Left renal pelvis (tissue), 4 donors: ENCODE measurements at places on chromosomes 16 and 17.

GRCh38 chr17:73824321-73824720, 180.1 kb upstream of the SDK2 start:
- no peak for DNase-seq

DNA sequence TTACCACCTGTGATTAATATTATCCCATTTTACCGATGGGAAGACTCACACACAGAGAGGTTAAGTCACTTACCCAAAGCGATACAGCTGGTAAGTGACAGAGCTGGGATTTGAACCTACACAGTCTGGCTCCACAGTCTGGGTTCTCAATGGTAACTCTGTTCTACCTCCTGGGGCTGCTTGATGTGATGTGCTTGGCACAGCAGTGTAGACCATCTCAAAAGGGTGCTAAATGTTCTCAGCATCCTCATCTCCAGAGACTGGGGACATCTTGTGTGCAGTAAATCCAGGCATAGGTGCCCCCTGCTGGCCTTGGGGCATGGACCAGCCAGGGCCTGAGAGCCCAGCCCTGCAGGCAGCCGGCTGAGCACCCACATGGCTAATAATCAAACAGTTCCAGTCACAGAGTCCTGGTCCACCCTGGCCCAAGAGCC, 15.4 kb upstream of the KATNB1 start:
- DNase-seq = no peak

- DNase-seq = peak; percentile 27
Observed at GRCh38 chr16:73878611-73879010, 418.0 kb upstream of the PSMD7 start.

GRCh38 chr17:58421711-58422110, 4.4 kb upstream of the RNF43 start:
- no peak for DNase-seq

DNA sequence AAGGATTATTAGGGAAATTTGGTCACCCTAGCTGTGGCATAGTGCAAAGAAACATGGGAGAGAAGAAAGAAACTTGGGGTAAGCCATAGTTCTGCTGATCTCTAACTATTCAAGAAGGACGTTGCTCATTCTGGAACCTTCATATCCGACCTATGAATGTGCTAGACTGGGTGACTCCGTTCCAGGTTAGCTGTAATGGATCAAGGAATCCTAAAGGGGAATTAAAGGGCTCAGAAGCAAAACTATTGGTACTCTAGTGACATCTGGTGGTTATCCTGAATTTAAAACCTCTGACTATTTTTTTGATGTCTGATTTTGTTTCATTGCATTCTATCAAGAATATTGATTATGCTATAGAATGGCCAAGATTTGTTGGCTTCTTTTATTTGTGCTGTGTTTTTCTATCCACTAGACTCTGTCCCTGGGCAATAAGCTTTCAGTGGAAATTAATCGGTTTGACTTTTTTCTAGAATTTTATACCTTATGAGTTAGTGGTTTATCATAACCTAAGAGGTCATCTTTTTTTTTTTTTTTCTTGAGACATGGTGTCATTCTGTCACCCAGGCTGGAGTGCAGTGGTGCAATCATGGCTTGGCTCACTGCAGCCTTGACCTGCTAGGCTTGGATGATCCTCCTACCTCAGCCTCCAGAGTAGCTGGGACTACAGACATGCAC, 19.5 kb downstream of the PCTP start:
- DNase-seq = no peak

DNA sequence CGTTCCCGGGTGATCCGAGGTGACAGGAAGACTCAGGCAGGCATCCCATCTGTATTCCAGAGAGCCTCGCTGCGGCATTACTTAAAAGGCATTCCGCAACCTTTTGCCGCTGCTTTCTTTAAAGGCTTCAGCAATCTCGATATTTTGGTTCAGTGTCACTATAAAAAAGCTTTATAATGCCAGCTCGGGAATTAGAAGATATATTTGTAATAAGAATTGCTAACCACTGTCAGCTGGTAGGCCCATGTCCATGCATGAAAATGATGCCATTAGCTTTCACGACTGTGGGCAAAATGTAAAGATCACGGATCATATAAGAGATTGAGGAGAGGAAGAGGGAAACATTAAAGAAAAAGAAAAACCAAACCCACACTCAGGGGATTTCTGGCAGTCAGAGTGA, 578.6 kb upstream of the CDH5 start:
- DNase-seq = no peak

DNA sequence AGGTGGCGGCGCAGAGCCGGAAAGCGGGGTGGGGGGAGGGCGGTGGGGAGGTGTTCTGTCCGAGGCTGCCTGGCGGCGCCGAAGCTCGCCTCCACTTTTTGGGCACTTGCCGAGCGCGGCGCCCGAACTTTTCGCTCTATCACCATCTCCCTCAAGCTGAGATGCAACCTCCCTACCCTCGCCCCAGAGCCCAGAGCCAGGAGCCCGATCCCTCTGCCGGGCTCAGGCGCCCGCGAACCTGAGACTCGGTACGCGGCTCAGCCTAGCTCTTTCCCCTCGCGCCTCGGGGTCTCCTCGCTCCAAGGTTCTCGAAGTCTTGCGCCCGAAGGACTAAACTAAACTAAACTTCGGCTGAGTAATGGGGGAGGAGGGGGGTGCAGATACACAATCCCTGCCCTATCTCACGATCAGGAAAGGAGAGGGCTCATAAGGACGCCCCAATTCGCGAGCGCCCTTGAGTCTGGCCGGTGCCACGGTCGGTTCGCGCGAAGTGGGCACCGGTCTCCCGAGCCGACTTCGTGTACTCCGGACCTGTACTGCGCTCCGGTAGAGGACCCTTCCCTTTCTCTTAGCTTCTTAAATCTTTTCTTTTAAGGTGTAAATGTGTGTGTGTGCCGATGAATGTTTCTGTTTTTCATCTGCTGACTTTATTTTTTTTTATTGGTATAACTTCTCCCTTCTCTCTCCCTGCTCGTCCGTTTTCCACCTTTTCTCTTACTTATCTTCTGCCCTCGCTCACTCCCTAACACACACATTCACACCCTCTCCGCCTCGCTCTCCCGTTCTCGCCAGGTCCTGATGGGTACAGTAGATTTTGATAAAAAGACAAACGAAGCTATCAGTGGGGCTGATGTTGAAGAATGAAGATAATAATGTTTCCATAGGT, 1.9 kb upstream of the SALL1 start:
- DNase-seq = no peak

DNA sequence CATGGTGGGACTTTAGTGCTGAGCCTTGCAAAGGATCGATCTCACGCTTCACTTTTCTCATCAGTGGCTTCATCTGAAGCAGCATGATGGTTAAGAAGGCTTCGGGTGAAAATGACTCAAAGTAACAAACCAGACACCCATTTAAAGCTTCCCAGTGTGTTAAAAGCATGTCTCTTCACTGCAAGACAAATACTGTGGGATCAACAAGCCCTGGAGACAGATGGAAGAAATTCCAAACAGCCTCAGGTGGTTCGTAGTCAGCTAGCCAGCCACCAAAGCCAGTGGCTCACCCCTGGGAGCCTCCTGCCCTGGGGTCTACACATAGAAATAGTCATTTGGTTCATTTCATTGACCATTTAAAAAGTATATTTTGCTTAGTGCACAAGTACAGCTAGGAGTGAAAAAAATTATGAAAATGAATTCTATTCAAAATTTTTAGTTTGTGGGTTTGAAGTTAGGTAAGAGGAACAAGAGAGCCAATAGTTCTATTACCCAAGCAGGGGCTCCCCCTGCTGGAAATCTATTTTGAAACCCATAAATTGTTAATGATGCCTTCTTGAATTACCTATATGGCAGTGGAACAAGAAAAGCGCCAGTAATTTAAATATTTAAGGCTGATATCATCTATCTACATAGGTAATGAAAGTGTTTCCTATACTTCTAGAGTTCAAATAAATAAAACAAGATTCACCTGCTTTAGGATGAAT, 51.6 kb downstream of the PMP22 start:
- DNase-seq = no peak

- no peak for DNase-seq
Observed at GRCh38 chr17:29612404-29613280, 10.1 kb downstream of the CORO6 start.

- no peak for DNase-seq
Observed at GRCh38 chr17:62868008-62868407, 59.9 kb upstream of the MARCHF10 start.

GRCh38 chr17:60296177-60296576, 95.8 kb downstream of the USP32 start:
- DNase-seq = no peak

DNA sequence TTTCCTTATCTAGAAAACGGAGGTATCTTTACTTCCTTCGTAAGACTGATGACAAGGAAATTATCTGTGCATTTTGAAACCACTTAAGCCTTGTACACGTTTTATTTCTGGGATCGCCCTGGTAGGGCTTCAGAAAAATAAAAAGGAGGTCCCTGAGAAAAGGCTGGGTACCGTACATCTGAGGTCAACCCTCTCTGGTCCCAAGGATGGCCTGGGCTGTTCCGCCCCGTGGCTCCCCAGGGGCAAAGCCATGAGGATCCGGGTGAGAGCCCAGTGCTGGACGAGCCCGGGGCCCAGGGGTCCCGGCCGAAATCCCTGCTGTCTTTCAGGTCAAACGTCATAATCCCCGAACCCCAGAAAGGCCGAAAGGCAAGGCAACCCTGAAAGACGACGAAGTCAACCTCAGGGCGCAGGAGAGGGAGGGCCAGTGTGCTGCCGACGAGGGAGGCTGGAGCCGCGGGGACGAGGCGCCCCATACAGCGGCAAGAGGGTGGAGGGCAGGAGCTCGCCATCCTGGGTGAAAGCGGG, 656 bp upstream of the FUS start:
- DNase-seq = no peak

DNA sequence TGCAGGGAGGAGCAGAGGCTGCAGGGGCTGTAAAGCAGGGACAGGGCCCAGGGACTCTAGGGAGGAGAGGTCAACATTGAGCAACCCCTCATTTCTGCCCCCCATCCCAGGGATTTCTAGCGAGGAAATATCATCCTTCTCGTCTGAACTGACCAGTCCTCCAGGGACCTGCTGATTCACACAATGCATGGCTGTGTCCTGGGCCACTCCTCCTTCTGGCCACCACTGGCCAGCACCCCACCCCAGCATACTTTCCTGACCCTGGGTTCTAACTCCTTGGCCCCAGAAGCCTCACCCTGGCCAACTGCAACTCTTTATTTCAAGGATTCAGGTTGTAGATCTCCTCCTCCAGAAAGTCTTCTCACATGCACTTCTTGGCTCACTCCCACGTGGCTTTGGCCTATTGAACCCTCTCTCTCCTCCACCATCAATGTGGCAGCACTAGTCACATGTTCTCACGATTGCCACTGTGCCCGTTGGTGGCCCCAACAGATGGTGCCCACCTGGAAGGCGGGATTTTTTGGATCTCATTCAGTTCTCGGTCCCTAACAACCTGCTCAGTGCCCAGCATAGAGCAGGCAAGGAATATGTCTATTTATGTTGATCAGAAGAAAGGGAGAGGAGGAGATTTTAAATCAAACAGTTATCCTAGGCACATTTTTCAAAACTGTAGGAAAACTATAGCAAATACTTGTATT, 41.5 kb downstream of the CUEDC1 start:
- DNase-seq = no peak

- DNase-seq = no peak
Observed at GRCh38 chr17:61325382-61326073, 74.1 kb upstream of the TBX2 start.

- no peak for DNase-seq
Observed at GRCh38 chr17:55402374-55402773, 19.3 kb downstream of the MMD start.

DNA sequence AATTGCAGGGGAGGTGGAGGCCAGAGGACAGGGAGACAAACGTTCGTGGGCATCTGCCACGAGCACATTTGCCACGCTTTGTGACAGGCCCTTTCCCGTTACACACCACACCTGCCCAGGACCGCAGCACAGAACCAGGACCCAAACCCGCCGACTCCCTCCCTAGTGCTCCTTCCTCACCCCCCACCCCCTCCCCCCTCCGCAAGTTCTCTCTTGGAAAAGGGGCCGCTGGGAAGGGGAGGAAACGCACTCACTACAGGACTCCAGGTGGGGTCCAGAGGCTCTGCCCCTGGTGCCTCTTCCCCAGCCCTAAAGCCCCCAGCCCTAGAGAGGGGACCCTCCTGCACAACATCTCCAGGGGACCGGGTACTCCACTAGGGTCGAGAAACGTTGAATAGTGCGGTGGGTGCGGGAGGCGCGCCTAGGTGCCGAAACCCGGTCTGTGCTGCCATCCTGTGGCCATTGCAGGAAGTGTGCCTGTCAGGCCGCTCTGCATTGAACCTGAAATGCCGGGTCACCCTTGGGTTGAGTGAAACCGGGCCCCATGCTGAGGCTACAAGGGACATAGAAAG, 21.9 kb upstream of the EIF1 start:
- no peak for DNase-seq

DNA sequence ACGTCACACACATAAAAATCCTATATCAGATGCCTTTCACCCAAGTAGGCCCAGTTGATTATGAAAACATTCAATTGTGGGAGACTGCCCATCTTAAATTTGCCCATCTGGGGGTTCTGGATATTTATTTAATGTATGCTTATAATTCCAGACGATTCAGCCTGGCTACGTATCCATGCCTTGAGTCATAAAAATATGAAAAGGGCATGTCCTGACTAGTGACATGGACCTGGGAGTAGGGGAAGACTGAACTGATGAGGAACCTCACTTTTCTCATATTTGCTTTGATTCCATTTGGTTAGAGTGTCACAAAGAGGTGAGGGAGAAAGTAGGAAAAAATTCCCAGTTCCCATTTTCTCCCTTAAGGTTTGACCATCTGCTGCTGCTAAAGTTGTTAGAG, 122.5 kb upstream of the GNAO1 start:
- DNase-seq = no peak

DNA sequence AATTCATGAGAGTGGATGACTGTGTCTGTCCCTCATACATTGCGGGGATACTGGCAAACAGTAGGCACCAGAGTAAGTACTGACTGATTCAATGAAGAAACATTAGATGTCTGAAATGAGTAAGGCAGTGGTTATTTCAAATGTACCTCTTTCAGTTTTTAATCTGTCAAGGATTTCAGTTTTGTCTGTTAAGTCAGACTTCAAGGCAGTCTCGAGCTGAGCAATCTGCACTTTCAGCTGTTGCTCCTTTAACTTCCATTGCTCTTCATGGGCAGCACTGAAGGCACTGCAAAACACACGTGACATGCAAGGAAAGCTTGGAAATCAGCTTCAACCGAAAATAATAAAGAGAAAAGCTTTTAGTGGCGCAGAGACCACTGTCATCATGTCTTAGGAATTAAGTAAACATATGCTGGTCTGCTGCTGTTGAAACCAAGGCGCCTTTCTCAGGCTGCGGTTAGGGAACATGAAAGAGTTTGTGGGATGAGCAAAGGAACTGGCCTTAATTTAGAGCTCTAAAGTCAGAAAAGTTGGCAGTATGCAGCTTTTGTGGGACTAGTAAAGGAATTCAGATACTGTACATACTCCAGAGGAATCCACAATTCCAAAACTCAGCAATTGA, 38.8 kb downstream of the RPGRIP1L start:
- DNase-seq = no peak

- no peak for DNase-seq
Observed at GRCh38 chr16:67666032-67666551, 458 bp downstream of the ENKD1 start.

- DNase-seq = no peak
Observed at GRCh38 chr16:66656547-66656946, 40.0 kb downstream of the CMTM4 start.

- no peak for DNase-seq
Observed at GRCh38 chr17:77385750-77386501, 245.2 kb downstream of the SEC14L1 start.

- no peak for DNase-seq
Observed at GRCh38 chr17:78933959-78934568, 8.9 kb upstream of the TIMP2 start.
